ENCODE measurements at places on chromosomes 11 and 22.

GRCh38 chr11:47356129-47356997 is 3.9 kb upstream of the MYBPC3 start:
- DNase-seq, result no peak

GRCh38 chr11:88569342-88569741 is 231.8 kb upstream of the CTSC start:
- DNase-seq, result no peak

DNA sequence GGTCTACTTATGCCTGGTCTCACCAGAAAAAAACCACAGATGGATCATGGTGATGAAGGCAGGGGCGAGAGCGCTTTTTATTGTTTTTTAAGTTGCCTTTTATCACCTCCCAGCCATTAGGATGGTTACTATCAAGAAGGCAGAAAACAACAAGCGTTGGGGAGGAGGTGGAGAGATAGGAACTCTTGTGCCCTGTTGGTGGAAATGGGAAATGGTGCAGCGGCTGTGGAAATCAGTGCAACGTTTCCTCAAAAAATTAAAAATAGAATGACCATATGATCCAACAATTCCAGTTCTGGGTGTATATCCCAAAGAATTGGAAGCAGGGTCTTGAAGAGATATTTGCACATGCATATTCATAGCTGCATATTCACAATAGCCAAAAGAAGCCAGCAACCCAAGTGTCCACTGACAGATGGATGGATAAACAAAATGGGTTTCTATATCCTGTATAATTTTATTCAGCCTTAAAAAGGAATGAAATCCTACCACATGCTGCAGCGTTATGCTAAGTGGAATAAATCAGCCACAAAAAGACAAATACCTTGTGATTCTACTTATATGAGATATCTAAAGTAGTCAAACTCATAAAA is 20.5 kb upstream of the ACRV1 start:
- DNase-seq, result no peak

- no peak for DNase-seq
Observed at GRCh38 chr22:47168441-47168840, 406.0 kb downstream of the TBC1D22A start.

GRCh38 chr11:68002938-68003845 is 705 bp downstream of the UNC93B1 start:
- DNase-seq, result peak; percentile 88

- DNase-seq, result no peak
Observed at GRCh38 chr11:111937844-111938243, 701 bp downstream of the DIXDC1 start.

GRCh38 chr22:38316364-38317121 is 690 bp downstream of the CSNK1E start:
- DNase-seq, result peak; percentile 58

DNA sequence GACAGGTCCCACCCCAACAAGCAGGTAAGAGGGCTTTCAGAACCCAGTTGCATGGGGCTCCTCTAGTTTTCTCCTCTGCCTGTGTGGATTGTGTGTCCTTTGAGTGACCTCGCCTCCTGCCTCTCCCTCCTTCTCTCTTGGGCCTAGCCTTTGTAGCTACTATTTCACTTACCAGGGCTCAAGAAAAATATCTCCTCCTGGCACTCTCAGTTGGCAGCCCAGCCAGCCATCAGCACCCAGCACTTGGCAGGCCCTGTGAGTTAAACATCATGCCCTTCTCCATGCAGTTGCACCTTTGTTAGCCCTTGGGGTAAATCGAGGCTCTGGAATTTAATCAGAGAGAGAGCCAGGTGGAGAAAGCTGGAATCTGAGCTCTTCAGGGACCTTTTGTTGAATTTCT is 35.4 kb upstream of the SORL1-AS1 start:
- DNase-seq, result no peak

GRCh38 chr11:69905611-69906452 is 86.6 kb upstream of the FGF3 start:
- no peak for DNase-seq

DNA sequence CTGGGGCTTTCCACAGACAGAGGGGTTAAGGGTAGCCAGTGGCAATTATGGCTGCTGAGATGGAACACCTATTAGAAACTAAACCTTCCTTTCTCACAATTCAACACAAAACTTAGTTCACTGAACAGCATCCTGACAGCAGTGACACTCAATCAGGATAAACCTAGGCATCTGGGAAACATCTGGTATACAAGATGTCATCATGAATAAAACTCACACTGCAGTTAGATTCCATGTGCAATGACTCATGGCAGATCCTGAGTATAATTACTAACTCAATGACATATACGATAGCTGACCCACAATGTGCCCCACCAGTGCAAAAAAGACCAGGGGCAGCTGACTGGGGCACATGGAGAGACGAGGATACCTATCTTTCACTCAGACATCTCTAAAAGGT is 17.7 kb downstream of the RBFOX2 start:
- no peak for DNase-seq

GRCh38 chr11:132523929-132524328 is 1008.4 kb downstream of the OPCML start:
- DNase-seq, result no peak

GRCh38 chr11:40188848-40189247 is 1270.6 kb downstream of the LRRC4C start:
- no peak for DNase-seq

DNA sequence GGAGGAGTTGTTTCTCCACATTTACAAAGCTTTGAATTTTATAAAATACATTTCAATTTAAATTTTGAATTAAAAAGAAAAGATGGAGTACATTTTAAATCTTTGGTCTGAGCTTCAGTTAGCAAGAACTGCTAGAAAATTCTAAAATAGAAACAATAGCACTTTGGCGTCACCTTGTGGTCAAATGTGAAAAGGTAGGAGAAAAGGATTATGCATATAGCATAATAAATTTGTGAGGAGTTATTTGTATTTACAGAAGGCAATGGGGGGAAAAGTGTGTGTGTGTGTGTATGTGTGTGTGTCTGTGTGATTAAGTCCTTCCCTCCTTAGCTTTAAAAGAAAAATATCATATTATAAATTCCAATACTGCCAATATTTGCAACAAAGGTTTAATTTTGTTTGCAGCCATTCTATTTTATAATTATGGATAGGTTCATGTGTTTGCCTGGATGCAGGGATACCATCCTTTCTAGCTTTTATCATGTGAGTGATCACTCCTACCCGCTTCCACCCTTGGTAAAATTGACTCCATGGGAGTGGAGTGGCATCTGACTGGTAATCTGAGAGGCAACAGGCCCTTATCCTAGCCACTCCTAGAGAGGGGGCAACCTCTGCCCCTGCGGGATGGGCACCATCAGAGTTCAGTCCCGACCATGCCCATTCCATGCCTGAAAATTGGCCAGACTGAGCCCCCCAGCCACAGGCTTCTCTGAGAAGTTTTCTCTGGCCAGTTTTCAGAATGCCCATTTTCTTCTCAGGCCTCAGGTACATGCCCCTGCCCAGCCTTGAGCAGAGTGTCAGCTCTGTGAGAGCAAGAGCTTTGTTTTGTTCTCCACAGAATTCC is 13.6 kb upstream of the LGR4 start:
- DNase-seq, result peak; percentile 54

DNA sequence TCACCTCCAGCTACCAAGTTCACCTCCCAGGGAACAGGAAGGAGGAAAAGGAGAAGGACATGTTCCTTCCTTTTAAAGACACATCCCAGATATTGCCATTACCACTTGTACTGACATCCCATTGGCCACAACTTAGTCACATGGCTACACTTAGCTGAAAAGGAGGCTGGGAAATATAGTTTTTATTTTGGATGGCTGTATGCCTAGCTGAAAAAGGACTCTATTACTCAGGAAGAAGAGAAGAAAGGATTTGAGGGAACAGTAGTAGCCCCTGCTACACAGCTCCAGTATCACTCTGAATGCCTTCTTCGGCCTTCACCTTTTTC is 2.1 kb upstream of the APOA5 start:
- no peak for DNase-seq

- DNase-seq, result peak; percentile 17
Observed at GRCh38 chr11:124108156-124108555, 7.1 kb upstream of the VWA5A start.

GRCh38 chr22:36008565-36008964 is 20.1 kb downstream of the RBFOX2 start:
- DNase-seq, result no peak

GRCh38 chr11:84012171-84012826 is 726.1 kb upstream of the CCDC90B start:
- DNase-seq, result no peak

GRCh38 chr11:128477278-128477677 is 110.1 kb downstream of the ETS1 start:
- no peak for DNase-seq

- no peak for DNase-seq
Observed at GRCh38 chr11:74532501-74533246, 39.1 kb upstream of the LIPT2 start.

DNA sequence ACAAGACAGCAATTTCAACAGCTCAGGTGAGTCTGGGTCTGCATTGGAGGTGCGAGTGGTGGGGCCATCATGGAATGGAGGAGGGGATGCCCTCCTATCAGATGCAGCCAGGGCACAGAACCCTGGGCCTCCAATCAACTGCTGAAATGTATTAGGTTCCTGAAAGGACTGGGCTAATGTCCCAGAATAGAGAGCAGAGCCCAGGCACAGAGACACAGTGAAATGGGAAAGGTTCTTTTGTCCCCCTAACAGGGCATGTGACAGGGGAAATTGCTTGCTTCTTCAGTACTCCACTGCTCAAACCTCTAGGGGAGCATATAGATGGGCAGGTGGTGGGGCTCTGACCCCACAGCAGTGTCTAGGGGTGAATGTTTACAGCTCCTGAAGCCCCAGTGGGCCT is 87.3 kb upstream of the CLPB start:
- DNase-seq, result no peak

GRCh38 chr11:60420015-60420414 is 9.4 kb upstream of the MS4A5 start:
- no peak for DNase-seq

DNA sequence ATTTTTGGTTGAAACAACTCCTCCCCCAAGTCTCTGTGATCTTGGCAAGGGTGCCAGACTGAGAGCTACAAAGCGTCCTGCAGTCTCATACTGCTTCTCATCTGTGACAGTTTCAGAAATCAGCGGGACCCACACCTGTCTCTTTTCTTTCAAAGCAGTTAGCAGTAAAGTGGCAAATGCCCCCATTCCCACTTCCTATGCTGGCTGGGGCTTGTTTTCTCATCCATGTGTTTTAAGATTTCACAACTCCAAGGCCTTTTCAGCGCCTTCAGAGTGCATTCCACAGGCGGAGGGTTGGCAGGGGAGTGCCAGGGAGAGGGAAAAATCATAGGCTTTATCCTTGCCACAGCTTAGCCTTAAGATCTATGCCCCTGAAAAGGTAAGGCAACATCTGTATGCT is 493.5 kb downstream of the OPCML start:
- no peak for DNase-seq

DNA sequence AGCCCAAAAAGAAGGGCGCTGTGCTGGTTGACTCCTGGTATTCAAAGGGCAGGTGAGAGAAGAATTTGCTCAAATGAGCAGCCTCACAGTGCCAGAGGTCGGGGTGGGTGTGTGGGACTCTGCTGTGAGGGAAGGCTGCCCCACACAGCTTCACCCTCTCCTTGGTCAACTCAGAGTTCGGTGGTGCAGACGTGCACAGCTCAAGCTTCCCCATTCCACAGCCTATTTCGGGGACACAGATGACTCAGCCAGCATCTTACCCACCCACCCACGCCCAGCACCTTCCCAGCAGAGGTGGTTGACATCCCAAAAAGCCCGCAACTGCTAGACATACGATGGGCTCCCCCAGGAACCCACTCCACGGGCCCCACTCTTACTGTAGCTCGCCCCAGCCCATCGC is 46.5 kb upstream of the CCND1 start:
- DNase-seq, result no peak

DNA sequence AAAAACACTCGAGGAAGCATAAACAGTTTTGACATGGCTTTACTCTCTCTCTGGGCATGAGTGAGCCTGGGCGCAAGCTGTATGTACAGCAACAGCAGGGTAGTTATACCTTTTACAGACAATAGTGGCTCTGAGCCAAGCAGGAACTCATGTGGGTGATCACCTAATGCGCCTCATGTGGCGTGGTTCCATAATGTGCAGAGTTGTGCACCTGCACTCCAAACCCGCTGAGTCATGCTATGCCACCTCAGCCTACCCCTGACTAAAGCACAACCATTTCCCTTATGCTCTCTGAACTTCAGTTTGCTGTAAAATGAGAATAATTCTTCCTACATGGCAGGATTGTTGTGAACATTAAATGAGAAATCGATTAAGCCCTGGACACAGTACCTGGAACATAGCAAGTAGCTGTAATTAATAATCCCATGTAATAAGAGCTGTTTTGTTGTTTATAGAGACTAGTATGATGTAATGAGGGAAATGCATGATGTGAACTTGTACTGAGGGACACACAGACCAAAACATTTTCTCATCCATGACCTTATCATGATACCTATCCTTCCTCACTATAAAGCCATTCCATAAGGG is 71.6 kb downstream of the CCDC34 start:
- DNase-seq, result peak; percentile 22

GRCh38 chr11:5928811-5929210 is 13.2 kb upstream of the OR56A3 start:
- DNase-seq, result no peak

DNA sequence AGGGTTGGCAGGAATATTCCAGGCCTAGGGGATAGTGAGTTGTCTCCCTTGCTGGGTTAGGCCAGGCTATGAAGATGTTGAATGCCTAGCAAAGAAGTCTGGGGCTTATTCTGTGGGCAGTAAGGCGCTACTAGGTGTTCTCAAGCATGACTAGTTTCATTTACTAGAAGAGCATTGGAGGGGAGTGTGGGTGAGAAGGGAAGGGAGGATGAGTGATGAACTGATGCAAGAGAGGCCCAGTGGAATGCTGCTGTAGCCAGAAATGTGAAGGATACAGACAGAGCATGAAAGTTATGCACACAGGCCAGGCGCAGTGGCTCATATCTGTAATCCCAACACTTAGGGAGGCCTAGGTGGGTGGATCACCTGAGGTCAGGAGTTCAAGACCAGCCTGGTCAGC is 33.5 kb downstream of the POU2F3 start:
- DNase-seq, result no peak

GRCh38 chr11:104522650-104523049 is 358.7 kb upstream of the PDGFD start:
- no peak for DNase-seq

GRCh38 chr11:9905501-9905951 is 241.6 kb downstream of the SWAP70 start:
- DNase-seq, result no peak

GRCh38 chr11:58243954-58244353 is 15.2 kb upstream of the OR10Q1 start:
- no peak for DNase-seq

- DNase-seq, result no peak
Observed at GRCh38 chr11:76656050-76656531, 14.5 kb downstream of the LRRC32 start.

- no peak for DNase-seq
Observed at GRCh38 chr11:71079795-71080194, 172.6 kb downstream of the SHANK2 start.

- DNase-seq, result no peak
Observed at GRCh38 chr11:62383822-62384221, 35.0 kb upstream of the SCGB1A1 start.

DNA sequence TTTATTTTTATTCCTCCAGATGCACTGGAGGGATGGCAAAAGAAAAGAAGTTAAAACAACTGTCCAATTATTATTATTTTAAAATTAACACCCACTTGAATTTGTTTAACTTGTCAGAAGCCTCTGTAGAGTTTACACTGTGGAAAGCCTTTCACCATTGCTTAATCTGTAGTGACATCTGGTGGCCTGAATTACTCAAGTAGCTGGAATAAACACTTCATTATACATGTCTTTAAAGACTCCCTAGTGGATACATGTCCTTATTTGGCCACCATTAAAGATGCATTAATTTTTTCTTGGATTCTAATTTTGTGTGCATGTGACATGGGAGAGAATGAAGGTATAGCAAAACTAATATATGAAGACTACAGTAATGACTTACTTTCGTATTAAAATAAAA is 1496.5 kb downstream of the FAM181B start:
- DNase-seq, result peak; percentile 74

All from RPMI8226 (cell line).